ENCODE measurements at places on chromosomes 4 and X. TPM values are rescaled to one million over a fixed set of nuclear protein-coding genes. Genes with fewer than 3 reads are reported as not detected.

GRCh38 chr4:86706923-86707597 lies 112.9 kb downstream of the PTPN13 start:
- no peak for DNase-seq

SPANXD gene
- not detected for total RNA-seq

MTMR8 gene
- 1.7 TPM for total RNA-seq

GLRB gene
- total RNA-seq: 2.4 TPM

- DNase-seq: no peak
These were observed 10.6 kb downstream of the TLR6 start for GRCh38 chr4:38846015-38846414.

RNF128 gene
- total RNA-seq: 4.2 TPM

- no peak for DNase-seq
These were observed 9.6 kb downstream of the LRPAP1 start for GRCh38 chr4:3522651-3523050.

- no peak for DNase-seq
These were observed 1.5 kb downstream of the KLF8 start for GRCh38 chrX:56233682-56234081.

GRCh38 chr4:128357286-128357685 lies 69.7 kb upstream of the PGRMC2 start:
- no peak for DNase-seq

DNA sequence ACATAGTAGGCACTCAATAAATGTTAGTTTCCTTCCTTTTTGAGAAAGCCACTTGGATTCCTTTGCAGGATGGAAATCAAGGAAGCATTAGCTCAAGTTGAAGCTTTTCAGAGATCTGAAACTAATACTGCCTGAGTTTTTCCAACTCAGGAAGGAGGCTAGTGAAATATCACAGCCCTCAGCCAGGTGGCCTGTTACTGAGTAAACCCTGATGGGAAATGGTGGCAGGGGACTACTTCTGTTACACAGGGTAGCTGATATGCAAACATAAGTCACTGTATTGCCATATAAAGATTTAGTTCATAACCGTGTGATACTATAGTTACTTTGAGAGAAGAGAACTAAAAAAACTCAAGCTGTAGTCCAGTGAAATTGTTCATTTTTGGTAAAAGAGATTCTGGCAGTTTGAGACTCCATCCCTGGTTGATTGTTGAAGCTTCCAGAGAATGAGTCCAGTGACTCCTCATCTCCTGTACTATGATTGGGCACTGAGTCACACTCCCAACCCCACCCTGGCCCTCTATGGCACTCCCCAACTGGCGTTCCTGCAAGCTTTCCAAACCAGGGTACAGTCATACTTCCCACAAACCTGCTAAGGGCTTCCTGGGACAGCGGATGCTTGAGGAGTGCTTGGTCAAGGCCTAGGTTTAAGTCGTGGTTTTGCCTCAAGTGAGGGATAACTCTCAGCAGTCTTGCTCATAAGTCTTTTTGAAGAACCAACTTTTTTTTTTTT lies 81.8 kb downstream of the MID1IP1 start:
- DNase-seq: no peak

DNA sequence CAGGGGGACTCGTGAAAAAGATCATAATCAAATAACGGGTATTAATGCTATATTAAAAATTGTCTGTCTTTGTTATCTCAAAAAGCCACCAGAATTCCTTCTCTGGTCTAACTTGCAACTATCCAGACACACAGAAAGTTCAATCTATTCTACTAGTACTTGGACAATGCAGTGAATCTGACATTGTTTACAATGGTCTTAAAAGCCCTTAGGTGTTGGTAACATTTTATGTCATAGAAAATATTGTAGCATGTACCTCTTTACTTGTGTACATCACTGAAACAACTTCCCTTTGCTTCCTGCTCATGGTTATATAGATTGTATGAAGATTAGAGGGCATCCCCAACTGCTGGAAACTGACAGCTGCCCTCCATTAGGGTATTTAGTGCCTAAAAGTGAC lies 71.1 kb upstream of the PPP3CA start:
- no peak for DNase-seq

DNA sequence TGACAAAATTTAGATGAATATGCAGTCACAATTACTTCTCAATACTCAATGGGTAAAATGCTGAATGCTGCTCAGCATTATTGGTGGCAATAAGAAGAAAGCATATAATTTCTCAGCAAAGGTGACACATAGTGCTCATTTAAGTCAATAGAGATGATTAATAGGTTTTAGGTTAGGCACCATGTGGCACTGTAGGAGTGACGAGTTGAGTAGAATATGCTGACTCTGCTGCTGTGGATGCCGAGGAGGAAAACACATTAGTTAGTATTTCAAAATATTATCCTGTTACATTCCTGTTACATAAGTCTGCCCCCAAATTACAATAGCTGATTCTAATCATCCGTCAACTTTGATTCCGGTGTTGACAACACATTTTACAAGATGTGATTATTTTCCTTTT lies 13.7 kb upstream of the CXCL5 start:
- DNase-seq: no peak

DNA sequence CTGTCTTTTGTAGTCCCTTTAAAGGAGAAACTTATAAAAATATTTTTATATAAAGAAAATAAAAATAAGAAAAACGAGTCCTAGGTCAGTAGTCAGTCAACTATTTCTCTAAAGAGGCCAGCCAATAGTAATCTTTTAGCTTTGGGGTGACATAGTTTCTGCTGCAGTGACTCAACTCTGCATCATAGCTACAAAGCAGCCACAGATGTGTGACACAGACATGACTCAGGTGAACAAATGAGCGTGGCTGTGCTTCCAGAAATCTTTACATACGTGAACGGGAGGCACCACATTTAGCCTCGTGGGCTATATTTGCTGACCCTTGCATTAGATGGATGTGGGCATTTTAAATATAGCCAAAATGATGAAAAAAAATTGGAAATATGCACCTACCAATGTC lies 1862.5 kb upstream of the TENM3 start:
- DNase-seq: no peak

GATA1 gene
- 1.1 TPM for total RNA-seq

- no peak for DNase-seq
These were observed 151.0 kb downstream of the PALLD start for GRCh38 chr4:168647646-168648375.

PRDM8 gene
- 0.59 TPM for total RNA-seq

DNA sequence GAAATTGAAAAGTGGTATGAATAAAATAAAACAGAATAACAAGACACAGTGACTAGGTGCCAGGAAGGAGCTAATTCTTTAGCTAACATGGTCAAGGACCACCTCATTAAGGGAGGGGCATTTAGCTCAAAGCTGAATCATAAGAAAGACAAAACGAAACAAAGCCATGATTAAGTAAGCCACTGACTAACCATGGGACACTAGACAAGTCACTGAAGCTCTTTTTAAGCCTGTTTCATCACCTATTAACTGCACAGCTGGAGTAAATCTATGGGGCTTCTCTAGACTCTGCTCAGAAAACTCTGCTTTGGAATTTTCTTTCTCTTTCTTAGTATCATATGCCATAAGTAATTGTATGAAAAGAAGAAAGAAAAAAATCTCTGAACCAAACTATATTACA lies 49.8 kb upstream of the C1QTNF7 start:
- DNase-seq: no peak

MUC7 gene
- not detected for total RNA-seq
